ENCODE measurements at places on chromosomes 13 and 19.

DNA sequence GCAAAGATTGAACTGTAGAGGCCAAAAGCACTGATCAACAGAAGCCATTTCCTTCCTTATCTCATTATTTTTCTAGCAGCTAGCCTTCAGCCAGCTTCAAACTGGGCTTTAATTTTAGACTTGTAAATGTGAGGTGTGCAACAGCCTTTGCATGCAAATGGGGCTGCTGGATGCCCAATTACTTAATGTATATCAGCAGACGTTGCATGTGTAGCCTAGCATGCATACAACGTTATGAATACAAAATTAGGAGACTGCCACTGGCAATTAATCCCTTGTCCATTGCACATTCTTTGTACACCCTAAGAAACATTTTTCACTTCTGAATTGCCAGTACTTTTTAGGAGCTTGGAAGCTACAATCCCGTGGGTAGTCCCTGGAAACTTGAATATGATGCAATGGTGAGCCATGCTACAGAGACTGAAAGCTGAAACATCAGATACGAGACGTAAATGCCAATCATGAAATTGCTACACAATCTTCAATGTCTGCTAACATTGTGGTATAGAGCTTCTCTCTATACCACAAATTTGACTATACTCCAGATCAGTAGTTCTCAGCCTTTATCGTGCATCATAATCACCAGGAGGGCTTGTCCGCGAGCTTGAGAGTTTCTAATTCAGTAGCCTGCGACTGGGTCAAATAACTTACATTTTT is 20.2 kb downstream of the EPSTI1 start:
- no peak for DNase-seq

GRCh38 chr19:50466706-50467039 is 9.6 kb upstream of the EMC10 start:
- no peak for DNase-seq

DNA sequence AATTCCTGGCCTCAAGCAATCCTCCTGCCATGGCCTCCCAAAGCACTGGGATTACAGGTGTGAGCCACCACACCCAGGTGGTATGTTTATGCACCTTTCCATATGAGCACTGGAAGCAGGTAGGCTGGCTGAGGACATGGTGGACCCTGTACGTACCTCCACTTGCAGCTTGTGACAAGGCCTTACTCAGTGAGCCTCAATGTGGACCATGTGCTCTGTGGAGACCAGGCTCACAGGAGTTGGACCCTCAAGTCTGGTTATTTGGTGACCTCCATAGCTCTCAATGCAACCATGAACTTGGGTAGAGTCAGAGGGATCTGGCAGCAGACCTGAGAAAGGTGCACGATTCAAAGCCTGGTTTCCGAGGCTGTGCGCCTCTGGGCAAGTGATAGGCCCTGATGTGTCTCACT is 5.5 kb downstream of the ACP4 start:
- DNase-seq = no peak

GRCh38 chr13:113647351-113648215 is 10.4 kb downstream of the ATP4B start:
- DNase-seq = no peak

DNA sequence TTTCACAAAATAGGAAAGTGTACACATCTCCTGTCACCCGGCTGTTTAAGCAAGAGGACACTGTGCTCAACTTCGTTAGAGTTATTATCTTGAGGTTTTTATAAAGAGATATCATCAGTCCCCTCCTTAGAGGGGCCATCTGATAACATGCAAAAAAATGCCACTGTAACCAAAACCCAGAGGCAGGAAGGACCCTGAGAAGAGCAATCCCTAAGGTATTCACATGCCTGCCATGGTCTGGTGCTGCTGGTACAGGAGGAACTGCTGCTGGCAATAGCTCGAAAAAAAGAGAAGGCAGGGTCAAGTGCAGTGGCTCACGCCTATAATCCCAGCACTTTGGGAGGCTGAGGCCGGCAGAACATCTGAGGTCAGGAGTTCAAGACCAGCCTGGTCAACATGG is 12.8 kb upstream of the CEACAM3 start:
- DNase-seq = no peak

- no peak for DNase-seq
These were observed 106.2 kb downstream of the SHISA2 start for GRCh38 chr13:25945596-25945995.

DNA sequence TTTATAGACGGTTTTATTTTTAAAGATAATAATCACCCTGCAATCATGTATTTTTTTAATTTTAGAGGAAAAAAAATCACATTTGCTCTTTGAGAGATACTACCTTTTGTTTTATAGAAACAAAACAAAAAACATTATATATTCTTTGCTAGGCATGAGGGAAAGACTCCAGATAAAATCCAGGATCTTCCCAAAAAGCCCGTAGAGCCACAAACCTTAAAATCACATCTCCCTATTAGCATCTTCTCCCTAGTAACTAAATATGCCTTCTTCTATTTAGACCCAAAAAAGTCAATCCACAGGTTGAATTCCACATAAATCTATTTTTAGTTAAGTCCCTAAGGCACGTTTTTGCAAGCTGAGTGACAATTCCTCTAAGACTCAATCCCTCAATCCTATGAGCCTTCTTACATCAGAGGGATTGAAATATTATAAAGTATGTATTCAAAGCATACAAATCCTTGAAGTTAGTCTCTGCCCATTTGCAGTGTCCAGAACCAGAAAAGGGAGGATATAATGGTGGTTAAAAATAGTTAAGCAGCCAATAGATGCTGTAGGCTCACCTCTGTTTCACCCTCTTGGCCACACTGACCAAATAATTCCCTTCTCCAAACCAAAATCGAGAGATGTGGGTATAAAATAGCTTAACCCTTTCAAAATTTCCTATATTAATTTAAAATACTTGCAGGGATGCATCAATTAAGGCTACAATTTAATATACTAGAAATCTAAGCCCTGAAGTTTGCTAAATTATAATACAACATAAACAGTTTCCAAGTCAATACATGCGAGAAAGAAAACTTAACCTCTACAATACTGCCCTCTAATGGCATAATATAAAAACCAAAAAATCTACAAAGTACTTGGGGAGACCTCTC is 64.0 kb downstream of the SERP2 start:
- no peak for DNase-seq

DNA sequence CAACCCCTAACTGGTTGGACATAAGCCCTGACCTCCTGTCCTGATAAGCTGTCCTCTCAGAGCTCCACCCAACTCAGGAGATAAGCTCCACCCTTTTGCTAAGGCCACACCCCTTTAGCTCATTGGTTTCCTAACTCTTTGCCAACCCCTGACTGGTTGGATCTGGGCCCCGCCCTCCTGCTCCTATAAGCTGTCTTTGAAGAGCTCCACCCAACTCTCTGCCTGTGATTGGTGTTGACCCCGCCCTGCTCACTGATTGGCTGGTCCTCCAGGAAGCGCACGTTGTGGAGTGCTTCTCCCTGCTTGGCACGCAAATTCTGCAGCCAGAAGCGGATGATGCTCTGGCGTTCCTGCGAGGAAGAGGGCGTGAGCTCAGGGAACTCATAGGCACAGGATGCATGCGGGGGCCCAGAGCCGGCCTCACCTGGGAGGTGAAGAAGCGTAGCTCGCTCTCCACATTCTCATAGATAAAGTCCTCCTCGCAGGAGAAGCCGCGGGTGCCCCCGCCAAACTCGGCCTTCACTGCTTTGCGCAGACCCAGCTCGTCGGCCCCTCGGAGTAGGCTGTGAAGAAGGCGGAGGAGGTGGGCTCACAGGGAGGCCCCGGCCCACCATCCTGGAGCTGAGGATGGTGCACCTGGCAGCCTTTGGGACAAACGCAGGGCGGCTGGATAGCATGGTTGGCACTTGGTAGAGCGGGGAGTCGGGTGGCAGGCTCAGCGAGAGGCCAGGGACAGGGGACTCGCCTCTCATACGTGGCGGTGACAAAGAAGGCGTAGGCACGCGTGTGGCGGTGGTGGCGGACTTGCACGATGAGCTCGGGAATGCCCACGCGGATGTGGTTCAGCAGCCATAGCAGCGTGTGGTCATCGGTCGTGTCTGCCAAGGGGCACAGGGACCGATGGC is 1.7 kb downstream of the ANO8 start:
- no peak for DNase-seq

DNA sequence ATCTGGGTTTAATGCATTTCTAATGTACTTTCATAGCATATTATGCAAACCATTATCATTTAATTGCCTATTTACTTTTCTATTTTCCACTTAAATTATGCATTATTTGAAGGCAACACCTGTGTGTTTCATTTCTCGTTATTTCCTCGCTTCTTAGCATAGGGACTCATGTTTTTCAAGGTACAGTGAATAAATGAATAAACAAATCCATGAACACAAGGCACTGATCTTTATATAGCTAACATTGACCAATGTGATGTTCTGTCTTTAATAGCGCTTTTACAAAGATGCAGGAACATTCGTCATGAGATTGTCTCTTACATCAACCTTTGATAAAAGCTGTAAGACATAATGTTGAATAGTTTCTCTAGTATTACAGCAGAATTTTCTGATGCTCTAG is 121.2 kb downstream of the B3GLCT start:
- no peak for DNase-seq

GRCh38 chr13:52934258-52934657 is 85.8 kb upstream of the PCDH8 start:
- DNase-seq = no peak

DNA sequence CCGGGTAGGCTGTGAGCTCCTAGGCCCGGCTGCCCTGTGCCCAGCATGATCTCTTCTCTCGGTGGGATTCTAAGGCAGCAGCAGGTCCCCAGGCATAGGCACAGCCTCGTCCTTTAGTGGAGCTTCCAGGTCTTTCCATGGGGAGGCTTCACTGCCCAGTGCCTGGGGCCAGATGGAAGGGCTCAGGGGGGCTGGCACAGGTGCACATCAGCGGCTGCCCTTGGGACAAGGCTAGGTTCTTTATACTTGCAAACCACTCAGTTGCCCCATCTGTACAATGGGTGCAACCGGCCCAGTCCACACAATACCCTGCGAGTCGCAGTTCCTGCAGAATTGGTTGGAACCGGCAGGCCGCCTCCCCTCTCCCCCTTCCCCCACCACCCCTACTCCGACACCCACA is 14.2 kb downstream of the KCTD15 start:
- no peak for DNase-seq

DNA sequence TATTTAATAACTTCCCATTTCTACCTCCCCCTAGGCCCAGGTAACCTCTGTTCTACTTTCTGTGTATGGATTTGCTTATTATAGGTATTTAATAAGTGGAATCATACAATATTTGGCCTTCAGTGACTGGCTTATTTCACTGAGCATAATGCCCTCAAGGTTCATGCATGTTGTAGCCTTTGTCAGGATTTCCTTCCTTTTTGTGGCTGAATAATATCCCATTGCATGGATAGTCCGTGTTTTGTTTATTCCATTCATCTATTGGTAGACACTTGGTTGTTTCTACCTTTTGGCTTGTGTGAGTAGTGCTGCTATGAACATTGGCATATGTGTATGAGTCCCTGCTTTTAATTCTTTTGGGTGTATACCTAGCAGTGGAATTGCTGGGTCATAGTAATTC is 9.4 kb downstream of the HNRNPM start:
- no peak for DNase-seq

DNA sequence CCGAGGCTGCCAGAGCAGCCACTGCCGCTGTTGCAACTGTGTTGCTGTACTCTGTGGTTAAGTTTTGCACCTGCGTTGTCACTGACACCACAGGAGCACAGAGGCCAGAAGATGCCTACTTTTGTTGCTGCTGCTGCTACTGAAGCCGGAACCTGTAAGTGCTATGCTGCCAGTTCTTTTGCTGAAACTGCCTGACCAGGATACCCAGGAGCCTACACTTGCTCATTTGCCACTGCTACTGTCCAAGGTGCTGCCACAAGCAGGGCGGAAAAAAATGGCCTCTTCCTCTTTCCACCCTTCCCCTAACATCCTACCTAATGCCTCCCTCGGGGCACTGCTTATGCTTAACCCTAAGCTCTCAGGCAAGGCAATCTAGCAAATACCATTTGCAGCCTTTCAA is 29.0 kb upstream of the NBEA start:
- no peak for DNase-seq

DNA sequence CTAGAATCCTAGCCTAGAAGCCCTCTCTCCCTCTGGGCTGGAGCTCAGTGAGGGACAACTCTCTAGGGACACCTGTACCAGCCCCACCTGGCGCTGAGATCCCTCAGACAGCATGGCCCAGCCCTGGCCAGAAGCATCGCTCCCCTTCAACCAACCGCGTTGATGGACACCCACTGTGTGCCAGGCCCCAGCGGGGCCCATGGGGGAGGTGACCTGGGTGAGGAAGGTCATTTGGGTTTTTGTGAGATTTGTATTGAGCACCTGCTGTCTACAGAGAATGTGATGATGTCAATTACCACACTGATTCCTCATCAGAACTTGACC is 9.2 kb upstream of the ARRDC2 start:
- no peak for DNase-seq

- DNase-seq = no peak
These were observed 6.7 kb downstream of the CAMSAP3 start for GRCh38 chr19:7602240-7602934.

- DNase-seq = no peak
These were observed 14.5 kb downstream of the IPO5 start for GRCh38 chr13:97967948-97968347.

GRCh38 chr19:53992815-53993214 is 1.4 kb downstream of the CACNG6 start:
- no peak for DNase-seq

DNA sequence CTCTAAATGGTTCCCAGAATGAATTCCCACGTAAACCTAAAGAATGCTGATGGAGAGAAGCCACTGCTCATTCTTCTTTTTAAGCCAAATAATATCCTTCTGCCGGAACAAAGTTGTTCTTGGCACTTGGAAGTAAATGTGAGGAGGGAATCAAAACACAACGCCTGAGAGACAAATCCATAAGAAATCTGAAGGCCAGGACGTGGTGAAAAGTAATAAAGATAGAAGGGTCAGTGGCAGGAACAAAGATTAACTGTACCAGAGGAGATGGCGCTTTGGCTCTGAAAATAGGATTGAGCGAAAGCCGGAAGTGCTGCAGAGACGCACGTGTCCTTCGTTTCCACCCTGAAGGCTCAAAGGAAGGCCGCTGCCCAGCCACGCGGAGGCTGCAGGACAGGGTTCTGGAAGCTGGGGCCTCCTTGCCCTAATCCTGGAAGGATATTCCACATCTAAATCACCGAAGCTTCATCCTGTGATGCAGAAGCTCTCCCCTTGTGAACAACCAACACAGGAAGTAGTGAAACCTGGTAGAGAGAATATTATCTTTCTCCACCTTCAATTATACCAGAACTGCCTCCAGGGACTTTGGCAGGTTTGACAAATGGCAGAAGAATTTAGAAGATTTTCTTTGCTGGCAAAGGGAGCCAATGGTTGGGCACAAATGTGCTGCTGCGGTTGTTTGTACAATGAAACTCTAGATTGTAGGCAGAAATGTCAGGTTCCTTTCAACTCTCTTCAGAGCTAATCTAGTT is 214.6 kb upstream of the SERP2 start:
- no peak for DNase-seq

DNA sequence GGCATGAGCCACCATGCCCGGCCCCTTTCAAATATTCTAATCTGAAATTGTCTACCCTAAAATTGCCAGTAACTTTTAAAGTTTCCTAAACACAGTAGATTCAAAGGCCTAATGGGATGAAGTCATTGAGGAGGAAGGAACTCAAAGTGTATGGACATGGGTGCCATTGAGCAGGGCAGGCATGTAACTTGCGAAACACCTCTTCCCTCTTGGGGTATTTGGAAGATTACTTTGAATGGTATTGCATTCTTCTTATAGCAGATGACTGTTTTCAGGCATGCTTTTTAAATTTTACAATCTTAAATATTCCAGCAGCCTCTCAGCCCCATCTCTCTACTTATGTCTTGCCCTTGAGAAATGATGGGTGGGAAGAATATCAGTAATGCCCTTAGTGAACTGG is 21.0 kb downstream of the TM9SF2 start:
- DNase-seq = no peak

- no peak for DNase-seq
These were observed 30.5 kb downstream of the MTRF1 start for GRCh38 chr13:41232578-41233480.
